Activated T-helper 2 cell treated with anti-CD3 and anti-CD28 coated beads, Interferon-gamma antibody, Interleukin-2, Interleukin-4, amounts not matched to agents 10 μg/mL and 5 μg/mL and 100 μg/mL, durations not matched to agents 14 hours and 24 hours and 36 hours (primary cell): ENCODE measurements at places on chromosomes 12 and 14. TPM values are rescaled to one million over a fixed set of nuclear protein-coding genes. Genes with fewer than 3 reads are reported as not detected.

- DNase-seq, result no peak
- H3K27ac ChIP-seq, result no peak overlapping the region
- H3K27me3 ChIP-seq, result peaks cover 5% of the 10 kb centered on the region
Observed at GRCh38 chr14:66378712-66379505, 107.3 kb upstream of the CCDC196 start.

DNA sequence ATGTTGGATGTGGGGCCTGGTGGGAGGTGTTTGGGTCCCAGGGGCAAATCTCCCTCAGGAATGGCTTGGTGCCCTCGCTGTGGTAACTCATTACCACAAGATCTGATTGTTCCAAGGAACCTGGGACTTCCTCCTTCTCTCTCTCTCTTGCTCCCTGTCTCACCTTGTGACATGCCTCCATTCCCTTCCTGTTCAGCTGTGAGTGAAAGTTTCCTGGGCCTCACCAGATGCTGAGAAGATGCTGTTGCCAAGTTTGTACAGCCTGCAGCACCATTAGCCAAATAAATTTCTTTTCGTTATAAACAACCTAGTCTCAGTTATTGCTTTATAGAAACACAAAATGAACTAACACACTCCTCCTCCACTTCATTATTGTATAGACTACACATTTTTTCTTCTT is 759.8 kb upstream of the MDGA2 start:
- no peaks in the 10 kb centered on the region for H3K4me1 ChIP-seq
- DNase-seq, result no peak
- no peak overlapping the region for H3K27ac ChIP-seq
- no peaks in the 10 kb centered on the region for H3K36me3 ChIP-seq

DNA sequence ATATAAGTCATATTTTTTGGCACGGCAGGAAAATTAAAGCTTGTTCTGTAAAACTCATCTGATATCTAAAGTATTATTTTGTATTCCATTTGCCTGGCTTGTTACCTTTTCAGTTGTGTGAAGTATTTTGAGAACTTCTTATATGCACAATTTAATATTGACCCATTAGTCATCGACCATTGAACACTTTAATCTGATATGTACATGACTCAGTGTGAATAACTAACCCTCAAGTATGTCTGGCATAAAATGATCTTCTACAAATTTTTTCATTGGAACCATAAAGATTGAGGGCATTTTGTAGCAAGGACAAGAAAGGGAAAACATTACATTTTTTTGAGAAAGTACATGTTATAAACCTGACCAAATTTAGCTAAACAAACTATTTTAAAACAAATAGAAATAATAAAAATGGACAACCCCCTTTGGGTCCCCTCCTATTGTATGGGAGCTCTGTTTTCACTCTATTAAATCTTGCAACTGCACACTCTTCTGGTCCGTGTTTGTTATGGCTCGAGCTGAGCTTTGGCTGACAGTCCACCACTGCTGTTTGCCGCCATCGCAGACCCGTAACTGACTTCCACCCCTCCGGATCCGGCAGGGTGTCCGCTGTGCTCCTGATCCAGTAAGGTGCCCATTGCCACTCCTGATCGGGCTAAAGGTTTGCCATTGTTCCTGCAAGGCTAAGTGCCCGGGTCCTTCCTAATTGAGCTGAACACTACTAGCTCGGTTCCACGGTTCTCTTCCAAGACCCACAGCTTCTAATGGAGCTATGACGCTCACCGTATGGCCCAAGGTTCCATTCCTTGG is 118.8 kb downstream of the SLC6A15 start:
- no peak overlapping the region for H3K4me3 ChIP-seq
- no peak for DNase-seq

DNA sequence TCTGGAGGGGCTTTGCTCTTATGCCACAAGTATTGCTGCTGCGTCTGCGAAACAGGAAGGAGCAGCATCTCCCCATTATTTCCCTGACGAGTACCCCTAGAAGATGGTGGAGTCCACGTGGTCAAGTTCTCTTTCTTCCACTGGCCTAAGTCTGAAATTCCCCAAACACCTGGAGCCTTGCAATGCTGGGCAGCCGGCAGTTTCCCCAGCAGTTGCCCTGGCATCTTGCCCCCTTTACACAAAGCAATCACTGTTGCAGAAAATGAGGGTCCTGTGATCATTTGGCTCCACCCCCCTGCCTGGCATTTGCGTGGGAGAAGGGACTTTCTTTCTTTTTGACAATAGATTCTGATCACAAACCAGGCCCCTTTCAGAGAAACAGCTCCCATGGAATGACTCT is 56.9 kb downstream of the FOS start:
- DNase-seq, result no peak
- no peaks in the 10 kb centered on the region for H3K36me3 ChIP-seq
- H3K4me1 ChIP-seq, result peaks cover 22% of the 10 kb centered on the region

CHFR gene
- total RNA-seq, result 55.0 and 59.9 TPM in 2 replicates

DNA sequence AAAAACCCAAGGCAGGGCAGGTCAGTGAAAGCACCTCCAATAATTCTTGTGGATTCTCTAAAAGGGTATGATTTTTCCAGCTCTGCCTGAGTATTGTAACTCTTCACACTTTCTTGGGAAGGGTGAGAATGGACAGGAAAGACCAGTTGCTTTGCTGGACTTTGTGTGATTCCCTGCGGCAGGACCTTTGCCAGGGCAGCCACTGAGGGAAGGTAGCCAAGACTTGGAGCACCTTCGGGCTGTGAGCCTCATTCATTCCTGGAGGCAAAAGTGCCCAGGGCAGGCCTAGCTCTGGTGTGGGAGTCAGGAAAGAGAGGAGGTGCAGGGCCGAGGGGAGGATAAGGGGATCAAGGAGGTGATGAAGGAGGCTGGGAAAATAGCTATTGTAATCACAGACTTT is 80.2 kb downstream of the VCPKMT start:
- H3K27me3 ChIP-seq, result no peaks in the 10 kb centered on the region
- DNase-seq, result no peak
- H3K36me3 ChIP-seq, result peaks cover 45% of the 10 kb centered on the region
- H3K4me3 ChIP-seq, result no peak overlapping the region

DNA sequence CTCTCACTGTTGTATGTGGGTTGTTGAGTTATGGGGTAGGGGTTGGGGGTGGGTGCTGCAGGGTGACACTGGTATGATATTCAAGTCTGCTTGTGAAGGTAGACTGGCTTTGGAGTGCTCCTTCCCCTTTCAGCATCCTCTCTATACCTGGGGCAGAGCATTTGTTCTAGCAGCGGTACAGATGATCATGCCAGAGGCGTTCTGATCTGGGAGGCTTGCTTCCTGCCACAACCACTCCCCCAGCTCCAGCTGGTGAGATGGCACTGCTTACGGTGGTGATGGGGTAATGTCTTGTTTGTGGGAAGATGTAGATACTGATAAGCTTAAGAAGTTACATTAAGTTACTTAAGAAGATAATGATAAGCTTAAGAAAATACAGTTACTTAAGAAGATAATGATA is 131.8 kb downstream of the ERC1 start:
- no peak overlapping the region for H3K27ac ChIP-seq
- peaks cover 5% of the 10 kb centered on the region for H3K36me3 ChIP-seq
- H3K4me3 ChIP-seq, result no peak overlapping the region
- no peak for DNase-seq
- peaks cover 1% of the 10 kb centered on the region for H3K27me3 ChIP-seq

DNA sequence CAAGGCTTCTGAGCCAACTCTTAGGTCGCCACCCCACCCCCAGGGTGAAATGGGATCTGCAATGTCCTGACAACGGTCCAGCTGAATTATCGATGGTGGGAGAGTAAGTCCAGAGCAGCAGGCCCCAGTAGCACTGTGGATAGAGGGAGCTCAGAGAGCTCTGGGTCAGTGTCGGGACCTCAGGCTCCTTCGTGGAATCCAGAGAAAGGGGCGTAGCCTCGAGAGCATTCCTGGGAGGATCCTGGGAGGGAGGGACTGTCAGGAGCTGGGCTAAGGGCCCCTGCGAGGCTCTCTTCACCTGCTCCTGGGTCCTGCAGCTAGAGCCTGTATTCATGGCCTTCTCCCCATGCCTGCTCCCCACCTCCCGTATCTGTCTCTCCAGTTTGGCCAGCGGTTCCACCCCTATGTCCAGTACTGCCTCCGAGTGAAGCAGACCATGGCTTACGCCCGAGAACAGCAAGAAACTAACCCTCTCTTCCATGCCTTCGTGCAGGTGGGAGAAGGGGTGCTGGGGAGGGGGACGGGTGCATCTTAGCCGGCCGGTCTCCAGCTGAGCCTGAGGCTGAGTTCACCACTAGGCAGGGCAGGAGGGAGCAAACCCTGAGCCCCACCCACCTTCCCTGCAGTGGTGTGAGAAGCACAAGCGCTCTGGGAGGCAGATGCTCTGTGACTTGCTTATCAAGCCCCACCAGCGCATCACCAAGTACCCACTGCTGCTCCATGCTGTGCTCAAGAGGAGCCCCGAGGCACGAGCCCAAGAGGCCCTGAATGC is 6.6 kb downstream of the PLEKHG6 start:
- H3K27ac ChIP-seq, result no peak overlapping the region
- no peaks in the 10 kb centered on the region for H3K36me3 ChIP-seq

- no peak overlapping the region for H3K27ac ChIP-seq
- H3K27me3 ChIP-seq, result no peaks in the 10 kb centered on the region
- H3K36me3 ChIP-seq, result no peaks in the 10 kb centered on the region
- H3K4me3 ChIP-seq, result no peak overlapping the region
- DNase-seq, result no peak
- no peaks in the 10 kb centered on the region for H3K4me1 ChIP-seq
Observed at GRCh38 chr12:87953256-87953860, 75.8 kb downstream of the C12orf50 start.

DNA sequence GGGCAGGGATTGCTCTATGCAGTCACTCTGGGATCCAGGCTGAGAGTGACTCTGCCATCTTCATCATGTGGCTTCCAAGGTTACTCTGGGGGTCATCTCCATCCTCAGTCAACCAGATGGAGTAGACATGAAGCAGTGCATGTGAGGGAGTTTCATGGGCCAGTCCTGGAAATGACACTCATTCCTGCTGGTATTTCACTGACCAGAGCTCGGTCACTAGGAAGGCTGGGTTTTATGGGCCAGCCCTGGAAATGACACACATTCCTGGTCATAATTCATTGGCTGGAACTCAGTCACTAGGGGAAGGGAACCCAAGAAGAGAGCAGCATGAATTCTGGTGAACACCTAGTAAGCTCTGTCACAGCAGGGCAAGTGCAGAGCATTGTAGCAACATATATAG is 144.7 kb downstream of the SMOC1 start:
- DNase-seq, result no peak
- peaks cover 8% of the 10 kb centered on the region for H3K27me3 ChIP-seq
- H3K4me1 ChIP-seq, result peaks cover 1% of the 10 kb centered on the region

- H3K4me3 ChIP-seq, result peak within 1 kb of the TSS; percentile 60
- H3K27me3 ChIP-seq, result peaks cover 54% of the 10 kb centered on the region
- H3K27ac ChIP-seq, result no peak within 1 kb of the TSS
- no peaks in the 10 kb centered on the region for H3K36me3 ChIP-seq
- DNase-seq, result peak; percentile 81
Observed at GRCh38 chr12:49538510-49539403, at the start of gene KCNH3. Gene KCNH3, plus strand, starts transcription at chr12:49539030. Its CDS starts 387 bp downstream, at chr12:49539417.

- peak overlapping the region; percentile 59 for H3K27ac ChIP-seq
- peaks cover 57% of the 10 kb centered on the region for H3K4me1 ChIP-seq
- H3K27me3 ChIP-seq, result no peaks in the 10 kb centered on the region
- H3K4me3 ChIP-seq, result no peak overlapping the region
Observed at GRCh38 chr12:107374161-107374840, 281.0 kb upstream of the CRY1 start.

P2RX2 gene
- not detected in 2 replicates for total RNA-seq

DNA sequence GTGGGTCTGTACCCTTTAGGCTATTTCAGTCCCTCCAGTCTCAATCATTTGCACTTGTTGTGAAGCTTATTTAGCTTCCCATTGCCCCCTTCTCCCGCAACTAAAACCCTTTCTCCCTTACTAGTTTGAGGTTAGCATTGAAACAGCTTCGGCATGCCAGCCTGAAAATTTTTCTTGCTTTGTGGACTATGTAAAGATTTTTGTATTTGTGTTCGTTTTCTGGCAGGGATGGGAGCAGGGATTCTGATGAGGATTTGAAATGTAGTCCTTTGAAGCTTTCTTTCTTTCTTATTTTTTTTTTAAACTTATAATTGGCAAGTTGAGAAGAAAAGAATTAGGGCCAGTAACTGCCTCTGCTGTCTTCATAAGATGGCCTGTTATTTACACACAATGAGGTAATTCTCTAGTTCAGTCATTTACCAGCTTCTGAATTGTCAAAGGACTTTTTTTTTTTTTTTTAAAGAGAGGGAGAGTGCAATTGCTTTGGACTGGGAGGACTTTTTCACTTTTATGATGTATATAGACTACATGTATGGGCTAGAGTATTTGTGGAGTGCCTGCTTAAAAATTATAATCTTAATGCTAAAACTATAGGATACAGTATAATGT is 29.0 kb downstream of the PALS1 start:
- H3K4me1 ChIP-seq, result peaks cover 16% of the 10 kb centered on the region
- H3K4me3 ChIP-seq, result no peak overlapping the region
- H3K27ac ChIP-seq, result no peak overlapping the region
- H3K36me3 ChIP-seq, result peaks cover 31% of the 10 kb centered on the region
- no peaks in the 10 kb centered on the region for H3K27me3 ChIP-seq

TCP11L2 gene
- 4.8 and 5.1 TPM in 2 replicates for total RNA-seq

DNA sequence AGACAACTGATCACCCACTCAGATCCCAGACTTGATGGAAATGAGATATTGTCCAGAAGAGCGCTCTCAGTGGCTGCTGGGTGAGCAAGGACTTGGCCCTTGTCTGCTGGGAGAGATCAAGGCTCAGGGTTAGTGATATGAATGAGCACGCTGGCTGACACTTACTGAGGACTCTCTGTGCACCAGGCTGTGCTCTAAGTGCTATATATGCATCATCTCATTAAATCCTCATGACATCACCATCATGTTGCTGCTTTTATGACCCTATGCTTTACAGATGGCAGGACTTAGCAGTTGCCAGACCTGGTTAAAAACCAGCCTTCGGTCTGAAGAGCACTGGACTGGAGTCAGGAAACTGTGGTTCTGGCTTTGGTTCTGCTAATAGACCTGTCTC is 260.9 kb downstream of the VRK1 start:
- H3K4me1 ChIP-seq, result no peaks in the 10 kb centered on the region
- H3K27me3 ChIP-seq, result peaks cover 2% of the 10 kb centered on the region
- H3K36me3 ChIP-seq, result no peaks in the 10 kb centered on the region
- H3K27ac ChIP-seq, result no peak overlapping the region

GRCh38 chr12:69966839-69967238 is 141.8 kb downstream of the MYRFL start:
- no peaks in the 10 kb centered on the region for H3K27me3 ChIP-seq
- no peaks in the 10 kb centered on the region for H3K36me3 ChIP-seq
- H3K4me3 ChIP-seq, result no peak overlapping the region
- no peak for DNase-seq
- H3K27ac ChIP-seq, result no peak overlapping the region

DNA sequence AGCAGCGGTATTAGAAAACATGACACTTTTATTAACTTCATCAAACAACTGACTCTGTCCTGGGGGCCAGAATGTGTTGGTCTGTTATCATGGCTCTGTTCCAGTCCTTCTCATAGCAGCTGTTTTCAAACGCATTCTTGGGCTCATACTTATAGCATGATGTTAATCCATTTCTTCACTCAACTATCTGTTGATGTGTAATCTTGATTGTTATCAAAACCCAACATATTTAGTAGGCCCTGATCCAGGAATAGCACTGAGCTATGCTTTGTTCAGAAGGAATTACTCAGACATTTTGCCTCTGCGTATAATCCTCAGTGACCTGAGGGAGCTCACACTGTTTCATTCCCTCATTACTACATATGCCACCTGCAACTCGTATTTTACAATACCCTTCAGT is 315.9 kb downstream of the BMP4 start:
- no peaks in the 10 kb centered on the region for H3K4me1 ChIP-seq
- no peaks in the 10 kb centered on the region for H3K27me3 ChIP-seq
- no peak overlapping the region for H3K4me3 ChIP-seq
- no peaks in the 10 kb centered on the region for H3K36me3 ChIP-seq

- H3K27me3 ChIP-seq, result peaks cover 9% of the 10 kb centered on the region
- H3K27ac ChIP-seq, result no peak overlapping the region
- DNase-seq, result no peak
- H3K4me3 ChIP-seq, result no peak overlapping the region
- H3K4me1 ChIP-seq, result peaks cover 19% of the 10 kb centered on the region
- H3K36me3 ChIP-seq, result no peaks in the 10 kb centered on the region
Observed at GRCh38 chr14:52044791-52045522, 23.9 kb downstream of the NID2 start.
